ENCODE measurements at places on chromosomes 2 and 18. TPM values are rescaled to one million over a fixed set of nuclear protein-coding genes. Genes with fewer than 3 reads are reported as not detected.

- no peak overlapping the region for H3K27ac ChIP-seq
- no peaks in the 10 kb centered on the region for H3K27me3 ChIP-seq
- H3K4me3 ChIP-seq, result no peak overlapping the region
These were observed 19.5 kb downstream of the ANKRD30B start for GRCh38 chr18:14767474-14767873.

DNA sequence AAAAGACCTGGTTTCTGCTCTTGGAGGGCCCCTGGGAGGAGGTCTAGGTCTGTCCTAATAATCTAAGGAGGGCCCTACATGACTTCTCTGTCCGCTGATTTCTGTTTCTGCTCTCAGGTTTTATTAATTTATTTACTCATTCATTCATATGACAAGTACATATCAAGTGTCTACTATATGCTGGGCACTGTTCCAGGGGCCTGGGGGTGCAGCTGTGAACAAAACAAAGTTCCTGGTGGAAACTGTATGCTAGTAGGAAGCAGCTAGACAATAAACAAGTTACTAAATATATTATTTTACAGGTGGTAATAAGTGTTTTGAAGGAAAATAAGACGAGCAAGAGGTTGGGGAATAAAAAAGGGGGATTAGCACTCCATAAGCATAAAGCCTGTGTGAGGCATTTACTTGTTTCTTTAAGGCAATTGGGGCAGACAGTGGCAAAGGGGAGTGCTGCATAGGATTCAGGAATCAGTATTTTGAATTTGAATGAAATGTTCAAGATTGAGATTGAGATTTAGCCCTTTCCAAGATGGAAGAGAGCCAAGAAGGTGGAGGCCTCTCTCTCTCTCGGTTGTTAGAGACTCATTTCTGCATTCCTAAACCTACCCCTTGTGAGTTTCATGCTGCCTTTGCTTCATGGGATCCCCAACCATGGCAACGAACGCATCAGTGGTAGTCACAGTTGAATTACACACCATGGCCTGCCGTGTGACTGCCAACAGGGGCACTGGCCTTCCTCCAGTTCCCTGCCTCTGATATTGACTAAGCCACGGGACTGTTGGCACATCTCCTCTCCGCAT lies 28.3 kb downstream of the DRC1 start:
- H3K27me3 ChIP-seq, result 0 out of 2 replicates have a peak, but pooled peaks cover 4% of the 10 kb centered on the region
- no peaks in the 10 kb centered on the region for H3K36me3 ChIP-seq
- DNase-seq, result no peak
- no peak overlapping the region for H3K4me3 ChIP-seq

DNA sequence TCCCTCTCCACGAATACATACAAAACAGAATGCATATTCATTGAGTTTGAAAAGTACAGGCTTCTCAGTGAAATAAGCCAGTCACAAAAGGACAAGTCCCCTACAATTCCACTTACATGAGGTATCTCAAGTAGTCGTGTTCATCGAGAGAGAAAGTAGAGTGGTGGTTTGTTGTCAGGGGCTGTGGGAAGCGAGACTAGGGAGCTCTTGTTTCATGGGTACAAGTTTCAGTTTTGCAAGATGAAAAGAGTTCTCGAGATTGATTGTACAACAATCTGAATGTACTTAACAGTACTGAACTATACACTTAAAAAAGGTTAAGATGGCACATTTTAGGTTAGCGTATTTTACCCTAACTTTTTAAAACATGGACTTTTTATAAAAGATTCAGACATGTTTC lies 71.5 kb upstream of the TTC39C start:
- H3K27me3 ChIP-seq, result no peaks in the 10 kb centered on the region
- no peak overlapping the region for H3K27ac ChIP-seq
- DNase-seq, result no peak
- no peaks in the 10 kb centered on the region for H3K36me3 ChIP-seq

- peaks cover 12% of the 10 kb centered on the region for H3K4me1 ChIP-seq
- DNase-seq, result no peak
- H3K36me3 ChIP-seq, result peaks cover 83% of the 10 kb centered on the region
These were observed 18.6 kb downstream of the GAREM2 start for GRCh38 chr2:26191316-26192159.

Gene ALLC
- total RNA-seq, result not detected

- peaks cover 12% of the 10 kb centered on the region for H3K4me1 ChIP-seq
- DNase-seq, result no peak
- H3K36me3 ChIP-seq, result no peaks in the 10 kb centered on the region
- H3K27me3 ChIP-seq, result 0 out of 3 replicates have a peak, but pooled peaks cover 2% of the 10 kb centered on the region
These were observed 292.5 kb upstream of the HDAC4 start for GRCh38 chr2:239693330-239693729.

Gene B3GNT7
- total RNA-seq, result 0.20 TPM

Gene DSG2
- 43.0 TPM for total RNA-seq

- no peak for DNase-seq
- no peaks in the 10 kb centered on the region for H3K27me3 ChIP-seq
- H3K4me1 ChIP-seq, result no peaks in the 10 kb centered on the region
- no peaks in the 10 kb centered on the region for H3K36me3 ChIP-seq
- no peak overlapping the region for H3K4me3 ChIP-seq
These were observed 6.7 kb downstream of the ZNF521 start for GRCh38 chr18:25345081-25345866.

DNA sequence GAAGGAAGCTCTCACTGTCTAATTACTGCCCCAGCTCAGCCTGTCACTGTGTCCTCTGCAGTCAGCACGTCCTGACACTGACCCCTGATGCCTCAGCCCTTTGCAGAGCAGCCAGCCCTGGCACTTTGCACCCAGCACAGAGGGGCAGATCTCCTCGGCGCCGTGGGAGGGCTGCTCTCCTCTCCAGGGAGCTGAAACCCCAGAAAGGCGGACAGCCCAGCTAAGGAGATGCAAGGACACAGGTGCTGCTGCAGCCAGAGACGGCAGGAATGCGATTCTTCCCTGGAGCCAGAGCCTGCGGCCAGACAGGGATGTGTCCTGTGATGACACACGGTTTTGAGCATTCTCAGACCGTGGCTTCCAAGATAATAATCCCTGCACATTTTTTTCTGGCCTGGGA lies 34.5 kb upstream of the SIX3 start:
- H3K4me3 ChIP-seq, result no peak overlapping the region
- no peaks in the 10 kb centered on the region for H3K4me1 ChIP-seq
- H3K36me3 ChIP-seq, result no peaks in the 10 kb centered on the region
- H3K27ac ChIP-seq, result no peak overlapping the region

Gene TMEM247
- total RNA-seq, result 4.7 TPM

Gene SAG
- not detected for total RNA-seq

Gene SCYGR5
- not detected for total RNA-seq

Gene CPO
- not detected for total RNA-seq

GRCh38 chr18:80145196-80145804 lies 36.2 kb downstream of the ADNP2 start:
- H3K36me3 ChIP-seq, result peaks cover 10% of the 10 kb centered on the region
- H3K27ac ChIP-seq, result no peak overlapping the region
- no peaks in the 10 kb centered on the region for H3K27me3 ChIP-seq
- no peak overlapping the region for H3K4me3 ChIP-seq
- DNase-seq, result no peak

All from K562 (cell line).